Stimulated activated CD4-positive, alpha-beta T cell treated with anti-CD3 and anti-CD28 coated beads, Interleukin-4, amount 100 ng/mL, for 4 hours (primary cell): ENCODE measurements at places on chromosomes 6 and 20.

GRCh38 chr6:4466769-4467480 lies 309.3 kb upstream of the CDYL start:
- no peak for DNase-seq

DNA sequence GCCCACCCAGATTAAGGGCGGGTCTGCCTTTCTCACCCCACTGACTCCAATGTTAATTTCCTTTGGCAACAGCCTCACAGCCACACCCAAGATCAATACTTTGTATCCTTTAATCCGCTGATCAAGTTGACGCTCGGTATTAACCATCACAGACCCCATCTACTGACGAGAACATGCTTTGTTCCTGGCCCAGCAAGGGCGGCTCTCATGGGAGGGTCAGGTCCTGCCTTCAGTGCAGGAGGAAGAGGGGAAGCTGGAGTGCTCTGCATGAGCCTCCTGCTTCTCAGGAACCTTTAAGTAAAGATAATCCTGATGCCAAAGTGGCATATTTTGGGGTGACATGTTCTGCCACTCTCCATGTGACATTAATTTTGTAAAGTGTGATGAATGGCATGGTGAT lies 8.3 kb downstream of the KIF25 start:
- DNase-seq, result no peak

- no peak for DNase-seq
Observed at GRCh38 chr6:157650801-157651200, 172.2 kb upstream of the SNX9 start.

DNA sequence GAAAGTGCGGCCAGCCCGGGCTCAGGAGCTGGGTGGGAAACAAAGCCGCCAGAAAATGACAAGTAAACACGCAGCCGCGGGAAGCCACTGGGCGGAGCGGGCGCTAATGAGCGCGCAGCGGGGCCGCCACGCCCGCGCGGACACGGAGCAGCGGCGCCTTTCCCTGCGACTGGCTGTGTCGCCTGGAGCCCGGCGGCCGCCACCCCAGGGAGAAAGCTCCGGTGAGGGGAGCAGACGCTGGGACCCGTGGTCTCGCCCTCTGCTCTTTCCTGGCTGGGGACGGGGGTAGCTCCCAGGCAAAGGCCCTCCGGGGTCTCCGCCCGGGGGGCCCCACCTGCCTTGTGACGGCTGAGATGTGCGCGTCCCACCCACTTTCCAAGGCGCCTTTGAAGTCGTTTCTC lies 54.9 kb downstream of the PRR18 start:
- DNase-seq, result peak; percentile 46

GRCh38 chr20:4795394-4795793 lies 73.7 kb downstream of the PRND start:
- peak; percentile 73 for DNase-seq

DNA sequence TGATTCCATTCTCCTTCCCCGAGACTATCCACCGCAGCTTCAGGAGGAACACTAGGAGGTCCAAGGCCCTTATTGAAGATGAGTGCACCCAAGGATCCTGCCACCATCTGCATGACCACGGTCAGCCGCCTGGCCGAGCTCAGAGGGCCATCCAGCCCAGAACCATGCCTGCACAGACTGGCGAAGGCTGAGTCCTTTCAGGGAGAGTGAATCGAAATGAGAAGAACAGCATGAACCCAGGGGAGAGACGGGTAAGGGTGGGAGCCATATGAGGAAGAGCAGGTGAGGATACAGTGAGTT lies 26.3 kb downstream of the SERPINB6 start:
- DNase-seq, result no peak

- no peak for DNase-seq
Observed at GRCh38 chr6:130754786-130755367, 72.3 kb upstream of the SMLR1 start.

- no peak for DNase-seq
Observed at GRCh38 chr6:41747256-41748101, at the start of gene PGC. Gene PGC (minus strand): TSS chr6:41747397. CDS start chr6:41747334, 63 bp downstream.

- no peak for DNase-seq
Observed at GRCh38 chr6:161639772-161640171, 365.9 kb upstream of the AGPAT4 start.

DNA sequence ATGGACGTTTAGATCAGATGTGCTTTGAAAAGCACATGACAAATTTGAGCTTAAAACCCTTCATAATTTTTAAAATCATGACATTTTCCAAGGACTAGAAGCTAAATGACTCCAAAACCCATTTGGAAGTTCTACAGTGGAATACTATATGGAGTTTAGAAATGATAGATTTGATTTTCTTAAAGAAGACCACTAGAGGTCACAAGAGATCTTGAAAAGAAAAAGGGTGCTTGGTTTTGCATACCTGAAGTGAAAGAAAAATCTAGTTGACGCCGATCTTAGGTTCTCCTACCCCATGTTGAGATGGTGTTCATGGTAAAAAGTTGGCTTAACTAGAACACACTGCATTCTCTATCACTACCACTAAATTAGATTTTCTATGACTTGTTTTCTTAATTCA lies 31.5 kb downstream of the CFAP61 start:
- DNase-seq, result no peak

DNA sequence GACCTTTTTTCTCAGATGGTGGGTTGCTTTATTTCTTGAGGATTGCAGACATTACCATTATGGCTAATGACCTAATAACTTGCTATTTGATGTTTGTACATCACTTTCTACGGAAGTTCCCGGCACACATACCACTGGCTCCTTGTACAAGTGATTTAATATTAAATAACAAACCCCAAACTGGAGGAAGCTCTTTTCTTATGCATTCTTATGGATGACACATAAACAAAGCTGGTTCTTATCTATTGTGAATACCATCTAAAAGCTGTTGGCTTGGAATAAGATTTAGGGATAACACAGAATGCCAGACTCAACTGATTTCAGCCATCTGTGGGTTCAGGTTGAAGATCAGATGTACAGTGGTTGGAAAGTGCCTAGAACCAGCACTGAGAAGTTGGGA lies 272.6 kb downstream of the TSHZ2 start:
- no peak for DNase-seq

DNA sequence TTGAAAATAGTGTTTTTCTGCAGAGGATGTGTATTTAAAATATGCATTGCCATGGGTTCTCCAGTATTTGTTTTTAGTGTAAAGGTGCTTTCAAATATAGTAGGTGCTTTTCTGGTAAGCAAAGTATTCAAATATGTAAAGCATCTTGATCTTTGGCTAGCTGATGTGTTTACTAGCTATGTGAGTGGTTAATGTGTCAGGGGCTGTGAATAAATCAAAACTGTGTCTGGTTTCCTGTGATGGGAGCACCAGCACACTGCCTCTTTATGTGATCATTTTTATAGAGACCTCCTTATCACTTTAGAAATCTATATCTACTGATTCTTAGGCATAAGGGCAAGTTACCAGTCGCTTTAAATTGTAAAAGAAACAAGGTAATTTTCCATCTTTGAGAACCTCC lies 388.9 kb upstream of the MAN1A1 start:
- DNase-seq, result no peak

GRCh38 chr20:45503403-45503802 lies 12.0 kb downstream of the SPINT3 start:
- no peak for DNase-seq

- no peak for DNase-seq
Observed at GRCh38 chr20:23099791-23100719, 13.9 kb upstream of the CD93 start.

DNA sequence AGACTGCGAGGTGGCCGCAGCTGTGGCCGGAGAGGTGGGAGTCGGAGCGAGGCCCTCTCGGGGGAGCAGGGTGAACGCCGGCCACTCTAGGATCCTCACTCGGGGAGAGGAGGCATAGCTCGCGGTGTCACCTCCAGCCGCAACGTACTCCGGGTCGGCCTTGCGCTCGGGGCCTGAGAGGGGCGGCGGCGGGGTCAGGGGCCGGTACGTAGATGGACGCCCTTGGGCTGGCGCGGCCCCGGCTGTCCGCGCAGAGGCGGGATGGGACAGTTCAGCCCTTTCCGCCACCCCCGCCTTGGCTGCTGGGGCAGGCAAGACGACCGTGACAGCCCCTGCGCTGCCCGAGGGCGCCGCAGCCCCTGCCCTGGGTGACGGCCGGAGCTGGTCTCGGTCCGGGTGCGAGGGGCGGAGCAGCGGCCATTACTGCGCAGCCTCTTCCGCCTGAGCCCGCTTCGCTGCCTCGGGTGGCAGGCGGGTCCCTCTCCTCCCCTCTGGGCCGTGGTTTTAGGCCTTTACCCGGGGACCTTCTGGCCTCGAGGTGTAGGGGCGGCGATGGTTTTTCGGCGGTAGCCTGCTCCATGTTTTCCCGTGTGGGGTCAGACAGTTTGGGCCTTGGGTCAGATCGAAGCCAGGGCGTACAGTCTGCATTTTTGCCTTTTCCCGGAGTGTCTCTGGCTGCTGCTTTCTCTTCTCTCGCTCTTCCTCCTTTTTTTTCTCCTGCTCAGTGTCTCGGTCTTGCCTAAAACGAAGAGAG lies 405 bp downstream of the RNF146 start:
- peak; percentile 53 for DNase-seq

GRCh38 chr6:35665573-35665972 lies 23.1 kb downstream of the FKBP5 start:
- no peak for DNase-seq

DNA sequence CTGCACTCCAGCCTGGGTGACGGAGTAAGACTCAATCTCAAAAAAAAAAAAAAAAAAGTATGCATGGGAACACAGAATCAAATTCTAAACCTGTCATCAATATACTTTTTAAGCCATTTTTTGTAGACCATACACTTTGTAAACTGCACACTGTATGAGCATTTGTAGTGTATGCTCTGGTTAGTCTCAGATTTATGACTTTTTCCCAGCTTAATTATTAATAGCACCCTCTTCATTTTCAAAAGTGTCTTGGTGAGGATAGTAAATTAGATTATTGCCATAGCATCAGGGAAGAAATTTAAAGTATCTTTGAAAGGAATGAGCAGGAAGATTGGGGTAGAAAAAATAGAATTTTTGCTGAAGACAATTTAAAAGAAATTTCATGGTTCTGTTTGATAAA lies 330.8 kb upstream of the RSPO3 start:
- DNase-seq, result no peak

- no peak for DNase-seq
Observed at GRCh38 chr20:52722926-52723688, 249.1 kb upstream of the TSHZ2 start.

- no peak for DNase-seq
Observed at GRCh38 chr20:50567860-50568548, 57.8 kb downstream of the PTPN1 start.

DNA sequence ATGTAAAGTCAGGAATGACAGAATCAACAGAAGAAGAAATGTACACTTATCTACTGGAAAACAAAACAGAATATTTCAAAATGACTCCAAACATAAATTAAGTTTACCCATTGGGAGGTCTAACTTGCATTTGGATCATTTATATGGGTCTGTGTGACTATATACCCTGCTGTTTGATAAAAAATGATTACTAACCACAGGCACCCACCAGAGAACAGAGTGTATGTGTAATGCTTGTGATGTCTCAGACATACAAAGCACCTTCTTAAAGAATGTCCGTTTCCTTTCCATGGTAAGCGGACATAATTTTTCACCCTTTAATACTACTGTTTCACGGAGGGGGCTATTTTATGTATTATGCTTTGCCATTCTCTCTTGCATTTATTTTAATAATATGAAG lies 19.2 kb downstream of the SIM1 start:
- no peak for DNase-seq

DNA sequence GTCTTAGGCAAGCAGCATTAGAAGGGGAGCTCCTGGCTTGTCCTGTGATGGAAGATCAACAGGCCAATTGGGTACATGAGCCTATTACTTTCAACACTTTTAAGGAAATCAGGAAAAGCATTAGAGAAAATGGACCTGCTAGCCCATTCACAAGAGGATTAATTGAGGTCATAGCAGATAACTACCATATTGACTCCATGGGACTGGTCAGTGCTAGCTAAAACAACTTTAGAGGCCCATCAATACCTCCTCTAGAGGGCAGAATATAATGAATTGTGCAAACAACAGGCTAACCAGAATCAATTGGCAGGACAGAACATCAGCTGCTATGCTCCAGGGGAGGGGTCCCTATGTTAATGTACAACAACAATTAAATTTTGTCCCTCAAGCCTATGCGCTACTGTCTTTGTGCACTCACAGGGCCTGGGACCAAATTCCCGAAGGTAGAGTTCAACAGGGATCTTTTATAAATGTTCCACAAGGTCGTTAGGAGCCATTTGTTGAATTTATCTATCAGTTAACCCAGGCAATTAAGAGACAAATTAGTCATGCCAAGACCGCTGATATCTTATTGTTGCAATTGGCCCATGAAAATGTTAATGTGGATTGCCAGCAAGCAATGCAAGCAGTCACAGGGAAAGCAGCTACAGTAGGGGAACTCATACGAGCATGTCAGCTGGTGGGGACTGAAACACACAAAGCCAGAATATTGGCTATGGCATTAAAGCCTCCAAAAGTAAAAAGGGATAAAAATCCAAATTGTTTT lies 106.6 kb upstream of the BTN3A2 start:
- no peak for DNase-seq

- no peak for DNase-seq
Observed at GRCh38 chr6:88535306-88535705, 369.2 kb upstream of the CNR1 start.

- peak; percentile 71 for DNase-seq
Observed at GRCh38 chr20:63739130-63740069, at the start of gene SLC2A4RG. Gene SLC2A4RG (plus strand): TSS chr20:63739776. CDS start chr20:63739913, 137 bp downstream.

GRCh38 chr6:13355043-13355945 lies 27.0 kb upstream of the TBC1D7 start:
- DNase-seq, result no peak

DNA sequence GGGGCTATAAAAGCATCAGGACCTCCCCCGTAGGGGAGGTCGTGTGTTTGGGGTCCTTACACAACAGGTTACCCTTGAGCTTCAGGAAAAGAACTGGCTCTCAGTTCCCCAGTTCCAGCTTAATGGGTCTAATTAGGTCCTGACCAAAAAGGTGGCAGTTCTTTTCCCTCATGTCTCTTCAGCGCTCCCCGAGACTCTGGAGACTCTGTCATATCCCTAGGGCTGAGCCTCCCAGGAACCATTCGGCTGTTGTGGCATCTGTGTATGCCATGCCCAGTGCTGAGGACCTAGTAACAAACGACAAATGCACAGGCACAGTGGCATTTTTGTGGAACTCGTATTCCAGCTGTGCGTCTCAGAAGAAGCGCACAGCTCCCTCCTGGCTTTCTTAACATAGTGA lies 14.6 kb downstream of the PRDM1 start:
- no peak for DNase-seq

DNA sequence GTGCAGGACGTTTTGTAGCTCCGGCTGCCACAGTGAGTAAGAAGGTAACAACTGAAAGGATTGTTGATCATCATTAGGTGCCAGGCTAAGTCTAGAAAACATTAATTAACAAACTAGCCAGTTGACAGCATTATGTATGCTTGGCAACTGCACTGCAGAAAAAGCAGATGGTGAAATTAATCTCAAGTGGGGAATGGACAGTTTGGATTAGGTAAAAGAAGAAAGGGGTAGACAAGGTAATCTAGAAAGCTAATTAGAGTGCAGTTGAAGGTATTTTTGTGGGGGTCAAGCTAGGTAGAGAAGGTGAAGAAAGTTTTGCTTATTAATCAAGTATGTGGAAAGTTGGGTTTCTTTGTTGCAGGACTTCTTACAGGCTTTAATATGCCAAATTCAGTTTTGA lies 69.7 kb upstream of the HINT3 start:
- DNase-seq, result no peak
